ENCODE measurements at places on chromosomes 11 and 22.

DNA sequence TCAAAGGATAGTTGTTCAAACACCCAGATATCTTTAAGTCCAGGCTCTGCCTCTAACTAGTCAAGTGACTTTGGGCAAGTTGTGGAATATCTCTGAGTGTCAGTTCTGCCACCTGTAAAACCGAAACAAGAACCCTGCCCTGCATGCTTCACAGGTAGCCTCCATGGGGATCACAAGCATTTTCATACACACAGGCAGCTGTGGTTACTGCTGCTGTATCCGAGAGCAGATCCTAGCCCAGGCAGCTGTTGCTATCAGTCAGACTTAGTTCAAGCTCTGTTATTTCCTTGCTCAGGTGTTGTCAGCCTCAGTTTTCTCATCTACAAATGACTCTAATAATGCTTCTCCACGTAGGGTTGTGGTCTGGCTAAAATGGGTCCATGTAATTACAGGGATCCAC lies 6.5 kb upstream of the RASD2 start:
- DNase-seq = no peak

DNA sequence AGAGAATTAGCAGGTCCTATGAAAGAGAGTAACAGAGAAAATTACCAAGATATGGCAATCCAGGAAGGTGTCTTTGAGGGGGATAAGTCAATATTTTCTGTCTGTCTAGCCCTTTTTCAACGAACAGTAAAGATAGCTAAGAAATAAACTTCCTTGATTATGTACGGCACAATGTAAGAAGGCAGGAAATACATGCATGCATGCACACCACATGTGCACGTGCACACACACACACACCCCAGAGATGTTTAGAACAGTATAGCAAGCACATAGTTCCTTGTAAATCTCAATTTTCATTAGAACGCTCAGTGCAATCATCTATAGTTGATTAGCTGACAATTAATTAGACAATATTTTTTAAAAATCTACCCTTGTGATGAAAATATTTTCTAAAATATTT lies 74.7 kb downstream of the MPPED2 start:
- no peak for DNase-seq

- no peak for DNase-seq
Observed at GRCh38 chr22:47901911-47902310, 1139.5 kb downstream of the TBC1D22A start.

GRCh38 chr11:66885950-66886440 lies 29.1 kb downstream of the LRFN4 start:
- no peak for DNase-seq

DNA sequence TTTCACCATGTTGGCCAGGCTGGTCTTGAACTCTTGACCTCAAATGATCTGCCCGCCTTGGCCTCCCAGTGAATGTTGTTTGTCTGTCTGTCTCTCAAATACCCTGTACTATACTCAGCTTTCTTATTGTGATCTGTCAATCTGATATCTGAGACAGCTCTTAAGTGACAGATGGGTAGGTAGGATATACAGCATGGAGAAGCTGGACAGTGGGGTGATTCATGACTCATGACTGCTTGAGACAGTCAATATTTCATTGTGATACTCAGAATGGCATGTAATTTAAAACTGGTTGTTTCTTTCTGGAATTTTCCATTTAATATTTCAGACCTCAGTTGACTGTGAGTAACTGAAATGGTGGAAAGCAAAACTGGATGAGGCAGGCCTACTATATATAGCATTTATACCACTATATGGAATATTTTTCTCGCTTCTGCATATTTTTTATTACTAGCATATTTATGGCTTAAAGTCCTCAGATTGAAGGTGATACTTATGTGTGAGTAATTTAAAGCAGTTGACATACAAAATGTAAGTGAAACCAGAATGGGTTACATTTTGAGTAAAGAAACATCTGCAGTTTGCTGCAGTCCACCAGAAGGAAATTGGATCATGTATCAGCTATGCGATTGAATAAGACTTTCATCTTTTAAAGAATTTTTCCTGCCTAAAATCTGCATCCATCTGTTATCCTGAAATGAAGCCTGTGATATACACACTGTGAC lies 22.3 kb downstream of the ARHGAP42 start:
- no peak for DNase-seq

- no peak for DNase-seq
Observed at GRCh38 chr11:27290261-27291050, 72.6 kb downstream of the CCDC34 start.

DNA sequence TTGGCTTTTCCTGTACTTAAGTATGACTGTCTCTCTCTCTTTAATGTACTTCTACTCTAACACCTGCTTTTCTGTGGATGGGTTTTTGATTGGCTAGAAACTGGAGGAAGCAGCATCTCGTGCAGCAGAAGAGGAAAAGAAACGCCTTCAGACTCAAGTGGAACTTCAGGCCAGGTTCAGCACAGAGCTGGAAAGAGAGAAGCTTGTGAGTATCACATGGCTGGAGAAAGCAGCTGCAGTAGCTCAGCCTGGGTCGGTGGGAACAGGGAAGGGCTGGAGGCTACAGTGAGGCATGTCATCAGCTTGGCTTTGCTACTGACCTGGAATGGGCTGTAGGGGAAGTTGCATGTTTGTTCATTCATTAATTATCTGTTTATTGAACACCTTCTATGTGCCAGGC lies 74.2 kb downstream of the SWAP70 start:
- no peak for DNase-seq

All from activated CD4-positive, alpha-beta T cell treated with anti-CD3 and anti-CD28 coated beads, Interleukin-2, Interleukin-4, amounts not matched to agents 100 ng/mL and 50 ng/mL, durations not matched to agents 16 hours and 8 hours (primary cell).